HT-29 (cell line): ENCODE measurements at places on chromosomes 4 and X.

GRCh38 chr4:122379239-122379638 is 428 bp downstream of the ADAD1 start:
- no peak for DNase-seq

DNA sequence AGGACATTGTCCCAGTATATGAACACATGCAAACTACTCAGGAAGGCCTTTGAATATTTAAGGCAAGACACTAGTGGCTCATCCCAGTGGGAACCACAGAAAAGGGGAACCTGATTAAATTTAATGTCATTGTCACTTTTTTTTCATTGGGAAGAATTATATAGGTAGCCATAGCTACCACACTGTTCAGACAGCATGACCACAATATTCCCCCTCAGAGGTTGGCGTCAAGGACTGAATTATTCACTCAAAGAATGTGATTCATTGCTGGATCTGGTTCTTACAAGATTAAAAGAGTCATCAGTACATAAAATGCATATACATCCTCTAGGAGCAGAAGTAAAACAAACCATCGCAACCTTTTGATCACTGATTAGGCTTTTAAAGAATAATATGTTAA is 92.0 kb upstream of the SMARCAD1 start:
- DNase-seq, result no peak

GRCh38 chr4:27048429-27049238 is 188.0 kb downstream of the STIM2 start:
- peak; percentile 65 for DNase-seq

- no peak for DNase-seq
Measured at GRCh38 chr4:144304025-144304424, 163.5 kb upstream of the GYPA start.

DNA sequence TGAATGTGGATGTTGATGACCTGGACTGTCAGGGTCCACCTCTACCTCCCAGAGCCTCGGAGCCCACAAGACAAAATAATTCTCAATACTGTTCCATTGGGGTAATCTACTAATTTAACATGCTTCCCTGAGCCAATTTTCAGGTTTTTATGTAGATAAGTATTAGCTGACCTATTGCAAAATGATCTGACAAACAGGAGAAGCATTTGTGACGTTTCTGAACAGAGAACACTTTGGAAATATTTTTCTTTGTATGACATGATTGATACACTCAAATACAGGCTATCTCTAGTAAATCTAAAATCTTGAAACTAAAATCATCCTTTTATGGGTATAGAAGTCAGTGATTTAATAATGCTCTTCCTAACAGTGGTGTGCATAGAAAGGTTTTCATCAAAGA is 716.6 kb downstream of the KLHL13 start:
- no peak for DNase-seq

DNA sequence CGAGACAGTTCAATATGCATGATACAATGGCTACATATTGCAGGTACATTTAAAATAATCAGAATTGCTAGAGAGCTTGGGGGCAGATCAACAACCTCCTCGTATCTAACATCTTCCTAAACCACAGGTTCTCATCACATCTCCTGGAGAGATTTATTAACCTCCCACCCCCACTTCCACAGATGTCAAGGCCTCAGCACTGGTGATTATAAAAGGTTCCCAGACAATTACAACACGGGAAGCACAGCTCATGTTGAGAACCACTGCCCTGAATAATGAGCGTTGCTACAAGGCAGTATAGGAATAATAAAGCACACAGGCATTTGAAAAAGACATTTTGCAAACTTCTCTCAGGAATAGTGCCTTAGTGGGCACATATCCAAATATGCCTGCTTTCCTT is 42.8 kb downstream of the ELOVL6 start:
- DNase-seq, result no peak

DNA sequence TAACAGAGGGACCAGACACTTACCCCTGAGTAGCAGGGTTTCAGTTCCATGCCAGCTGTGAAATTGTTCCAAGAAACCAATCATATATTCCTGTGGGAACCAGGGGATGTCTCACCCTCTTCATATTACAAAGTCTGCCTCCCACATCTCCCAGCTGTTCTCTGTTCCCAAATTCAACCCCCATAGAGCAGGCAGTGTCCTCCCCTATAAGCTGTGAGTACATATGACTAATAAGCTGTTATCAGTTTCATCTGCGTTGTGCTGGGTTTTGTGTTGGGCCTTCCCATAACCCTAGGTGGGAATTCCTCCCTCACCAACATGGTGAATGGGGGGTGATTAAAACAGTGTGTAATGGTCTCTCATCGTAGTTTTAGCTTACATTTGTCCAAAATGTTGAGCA is 41.0 kb downstream of the CEP44 start:
- DNase-seq, result no peak

DNA sequence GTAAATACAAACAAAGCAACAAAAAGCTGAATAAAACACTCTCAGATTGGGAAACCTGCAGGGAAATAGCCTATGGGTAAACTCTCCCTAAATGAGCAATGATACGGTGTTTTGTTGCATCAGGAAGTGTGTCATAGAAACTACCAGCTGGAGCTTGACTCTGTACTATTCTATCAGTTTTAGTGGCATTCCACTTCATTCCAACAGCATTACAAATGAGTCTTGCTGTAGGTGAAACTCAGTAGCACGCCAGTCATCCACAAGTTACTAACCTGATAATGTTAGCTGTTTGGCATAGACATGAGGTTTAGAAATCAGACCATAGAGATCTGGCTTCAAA is 24.9 kb downstream of the FGFBP1 start:
- no peak for DNase-seq

DNA sequence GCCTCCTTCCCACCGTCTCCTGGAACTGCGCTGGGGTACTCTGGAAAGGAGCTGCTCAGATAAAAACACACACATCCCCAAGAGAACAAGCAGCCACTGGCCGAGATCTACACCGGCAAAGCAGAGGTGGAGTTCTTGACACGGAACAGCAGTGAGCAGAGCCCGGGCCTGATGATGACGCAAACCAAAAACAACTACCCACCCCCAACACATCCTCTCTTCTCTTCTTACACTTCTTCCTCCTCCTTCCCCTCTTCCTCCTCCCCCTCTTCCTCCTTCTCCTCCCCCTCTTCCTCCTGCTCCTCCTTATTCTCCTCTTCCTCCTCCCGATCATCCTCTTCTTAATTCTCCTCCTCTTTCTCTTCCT is 4.6 kb downstream of the PNMA5 start:
- DNase-seq, result no peak

DNA sequence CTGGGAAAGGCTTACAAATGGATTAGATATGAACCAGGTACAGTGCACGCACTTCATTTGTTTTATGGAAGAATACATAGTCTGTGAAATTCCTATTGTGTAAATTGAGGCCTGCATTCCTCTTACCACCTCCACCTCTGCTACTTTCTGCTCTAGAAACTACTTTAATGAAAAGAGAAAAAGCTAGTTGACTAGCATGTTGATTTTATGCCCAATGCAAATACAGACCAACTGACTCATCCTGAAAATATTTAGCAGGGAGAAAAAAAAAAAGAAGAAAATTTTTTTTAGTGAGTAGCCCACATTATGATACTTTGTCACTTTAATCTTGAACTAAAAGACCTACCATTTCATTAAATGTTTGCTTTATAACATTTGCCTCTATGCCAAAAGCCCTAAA is 41.2 kb downstream of the DCLK2 start:
- no peak for DNase-seq

GRCh38 chrX:87006561-87006960 is 511.0 kb upstream of the KLHL4 start:
- DNase-seq, result no peak

DNA sequence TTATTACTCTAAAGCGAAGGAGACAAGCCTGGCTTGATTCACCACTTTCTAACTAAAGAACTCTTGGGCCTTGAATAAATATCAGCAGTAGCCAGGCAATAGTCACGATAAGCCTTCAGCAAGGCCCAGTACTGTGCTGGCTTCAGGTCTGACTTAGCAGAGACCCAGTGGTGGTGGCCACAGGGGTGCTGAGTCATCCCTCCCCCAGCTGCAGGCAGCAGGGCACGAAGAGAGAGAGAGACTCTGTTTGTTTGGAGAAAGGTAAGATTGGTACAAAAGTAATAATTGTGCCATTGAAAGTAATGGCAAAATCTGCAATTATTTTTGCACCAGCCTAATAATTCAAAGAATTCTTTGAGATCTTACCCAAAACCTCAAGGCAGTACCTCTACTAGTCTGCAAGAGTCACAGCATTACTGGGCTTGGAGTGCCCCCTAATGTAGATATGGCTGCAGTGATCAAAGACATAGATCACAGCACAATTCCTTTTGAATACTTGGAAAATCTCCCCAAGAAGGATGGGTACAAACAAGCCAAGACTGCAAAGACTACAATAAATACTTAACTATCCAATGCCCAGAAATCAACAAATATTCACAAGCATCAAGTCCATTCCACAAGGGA is 159.5 kb upstream of the USP38 start:
- peak; percentile 35 for DNase-seq

DNA sequence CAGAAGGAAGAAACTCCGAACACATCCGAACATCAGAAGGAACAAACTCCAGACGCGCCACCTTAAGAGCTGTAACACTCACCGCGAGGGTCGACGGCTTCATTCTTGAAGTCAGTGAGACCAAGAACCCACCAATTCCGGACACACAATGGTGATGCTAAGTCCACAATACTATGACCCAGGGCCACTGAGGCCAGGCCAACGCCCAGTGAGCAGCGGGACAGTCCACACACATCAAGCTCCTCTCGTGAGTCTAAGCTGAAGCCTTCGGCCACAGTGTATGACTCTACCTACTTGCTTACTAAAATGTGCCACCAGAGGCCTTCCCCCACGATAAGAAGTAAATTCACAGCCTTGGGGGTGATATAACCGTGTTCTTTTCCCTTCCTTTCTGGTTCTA is 10.2 kb upstream of the CDKN2AIP start:
- no peak for DNase-seq

- no peak for DNase-seq
Measured at GRCh38 chr4:48727666-48728459, 52.2 kb downstream of the FRYL start.

GRCh38 chr4:114729068-114729738 is 130.6 kb downstream of the UGT8 start:
- no peak for DNase-seq

DNA sequence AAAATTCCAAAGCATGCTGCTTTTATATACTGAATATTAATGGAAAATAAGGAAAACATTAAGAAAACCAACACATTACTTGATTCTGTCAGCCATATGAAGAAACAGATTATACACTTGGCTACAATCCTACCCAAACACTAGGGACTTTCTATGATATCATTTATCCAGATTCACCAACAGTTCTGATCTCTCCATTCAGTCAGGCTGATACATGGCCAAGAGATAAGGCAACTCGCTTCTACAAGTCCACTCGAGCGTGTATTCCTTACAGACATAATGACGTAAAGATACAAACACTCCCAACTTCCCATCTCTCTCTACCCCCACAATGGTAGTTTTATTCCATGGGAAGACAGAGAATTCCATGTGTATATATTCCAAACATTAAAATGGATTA is 44.5 kb downstream of the NEK1 start:
- no peak for DNase-seq

DNA sequence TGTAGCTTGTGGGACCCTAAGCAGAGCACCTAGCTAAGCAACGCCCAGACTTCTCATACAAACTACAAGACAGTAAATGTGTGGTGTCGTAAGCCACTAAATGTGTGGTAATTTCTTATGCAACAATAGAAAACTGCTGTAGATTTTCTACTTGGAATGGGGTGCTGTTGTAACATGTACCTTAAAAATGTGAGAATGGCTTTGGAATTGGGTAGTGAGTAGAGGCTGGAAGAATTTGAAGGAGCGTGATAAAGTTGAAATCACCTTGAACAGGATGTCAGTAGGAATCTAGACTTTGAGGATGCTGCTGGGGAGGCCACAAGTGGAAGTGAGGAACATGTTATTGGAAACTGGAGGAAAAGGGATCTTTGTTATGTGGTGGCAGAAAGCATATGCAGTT is 43.2 kb upstream of the FUNDC1 start:
- no peak for DNase-seq

DNA sequence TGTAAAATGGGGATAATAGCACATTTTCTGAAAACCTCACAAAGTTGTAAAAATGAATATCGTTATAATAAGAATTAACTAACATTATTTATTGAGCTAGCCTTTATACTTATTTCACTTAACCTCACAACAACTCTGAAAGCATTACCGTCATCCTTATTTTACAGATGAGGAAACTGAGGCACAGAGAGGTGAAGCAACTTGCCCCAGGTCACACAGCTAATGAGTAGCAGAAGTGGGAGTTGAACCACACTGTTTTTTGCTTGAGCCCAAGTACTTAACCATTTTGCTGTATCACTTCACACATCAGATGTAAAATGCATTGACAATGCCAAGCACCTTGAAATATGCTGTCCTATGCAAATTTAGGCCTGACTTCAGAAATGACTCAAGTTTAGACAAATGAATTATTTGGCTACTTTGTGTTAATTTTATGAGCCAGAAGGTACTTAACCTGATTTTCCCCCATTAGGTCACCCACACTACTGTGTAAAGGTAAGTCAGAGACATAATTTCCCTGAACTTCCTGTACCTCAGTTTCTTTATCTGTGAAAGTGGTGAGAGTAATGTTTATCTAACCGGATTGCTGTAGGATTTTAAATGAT is 23.1 kb downstream of the CD40LG start:
- DNase-seq, result no peak

DNA sequence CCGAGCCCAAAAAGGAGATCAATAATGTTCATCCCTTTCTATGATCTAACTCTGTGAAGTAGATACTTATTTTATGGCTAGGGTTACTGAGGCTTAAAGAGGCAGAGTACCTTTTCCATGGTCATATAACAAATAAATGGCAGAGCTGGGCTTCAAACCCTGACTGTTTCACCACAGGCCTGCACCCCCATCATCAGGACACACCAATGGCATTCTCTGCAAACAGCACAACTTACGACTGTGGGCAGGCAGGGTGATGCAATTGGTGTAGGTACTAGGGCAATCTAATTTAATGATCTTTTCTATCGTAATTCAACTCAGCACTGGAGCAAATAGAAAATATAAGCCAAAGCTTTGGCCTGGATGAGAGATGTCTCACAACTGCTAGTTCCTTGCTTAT is 118.8 kb upstream of the CBR4 start:
- DNase-seq, result no peak

GRCh38 chr4:155953151-155954117 is at the start of gene CTSO:
TSS of gene CTSO (minus strand) at chr4:155953866. CDS start at chr4:155953847, 19 bp downstream.
- DNase-seq, result peak; percentile 93

DNA sequence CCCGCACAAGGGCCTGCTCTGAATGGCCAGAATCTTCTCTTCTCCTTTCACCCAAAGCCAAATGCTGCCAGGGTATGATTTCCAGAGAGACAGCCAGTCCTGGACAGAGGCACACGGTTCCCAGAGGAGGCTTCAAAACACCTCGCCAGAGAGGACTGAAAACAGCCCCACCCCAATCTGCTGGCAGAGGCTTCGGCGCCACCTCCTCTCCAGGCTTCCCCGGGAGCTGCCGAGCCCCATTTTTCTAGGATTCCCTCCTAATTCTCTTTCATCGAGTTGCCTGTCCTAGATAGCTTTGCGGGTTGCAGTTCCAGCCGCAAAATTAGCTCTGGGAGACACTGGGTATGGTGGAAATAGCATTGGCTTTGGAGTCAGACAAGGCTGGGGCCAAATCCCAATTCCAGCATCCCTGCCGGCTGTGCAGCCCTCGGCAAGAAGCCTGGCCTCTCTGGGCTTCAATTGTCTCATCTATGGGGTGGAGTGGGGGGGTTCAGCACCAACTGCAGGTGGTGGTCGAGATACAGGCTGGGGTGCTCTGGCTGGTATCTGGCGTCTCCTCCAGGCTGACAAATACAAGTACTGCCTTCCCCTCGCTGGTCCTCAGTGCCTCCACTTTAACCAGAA is 22.6 kb downstream of the PPP2R2C start:
- DNase-seq, result no peak
